Left lung (tissue), 14 donors: ENCODE measurements at places on chromosomes 4 and X.
A peak's percentile ranks its signal among the peaks of the same experiment; 100 is the strongest.

DNA sequence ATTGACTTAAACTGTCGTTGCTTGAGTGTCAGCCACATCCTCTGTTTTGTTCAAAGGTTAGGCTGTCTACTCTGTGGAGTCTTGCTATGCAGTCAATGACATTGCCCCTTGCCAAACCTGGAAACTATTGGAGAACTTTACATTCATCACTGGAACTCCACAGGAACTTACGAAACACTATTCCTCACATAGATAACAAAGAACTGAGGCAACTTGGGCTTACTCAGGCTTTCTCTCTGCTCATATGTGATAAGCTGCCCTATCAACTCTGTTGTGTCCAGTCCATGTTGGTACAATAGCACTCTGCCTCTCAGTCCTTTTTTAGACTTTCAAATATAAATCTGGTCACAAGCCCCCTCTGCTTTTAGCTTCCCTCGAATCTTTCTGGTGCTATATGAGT lies 9.4 kb downstream of the NPY5R start:
- DNase-seq, result no peak

GRCh38 chr4:26905172-26905571 lies 44.5 kb downstream of the STIM2 start:
- no peak for DNase-seq

DNA sequence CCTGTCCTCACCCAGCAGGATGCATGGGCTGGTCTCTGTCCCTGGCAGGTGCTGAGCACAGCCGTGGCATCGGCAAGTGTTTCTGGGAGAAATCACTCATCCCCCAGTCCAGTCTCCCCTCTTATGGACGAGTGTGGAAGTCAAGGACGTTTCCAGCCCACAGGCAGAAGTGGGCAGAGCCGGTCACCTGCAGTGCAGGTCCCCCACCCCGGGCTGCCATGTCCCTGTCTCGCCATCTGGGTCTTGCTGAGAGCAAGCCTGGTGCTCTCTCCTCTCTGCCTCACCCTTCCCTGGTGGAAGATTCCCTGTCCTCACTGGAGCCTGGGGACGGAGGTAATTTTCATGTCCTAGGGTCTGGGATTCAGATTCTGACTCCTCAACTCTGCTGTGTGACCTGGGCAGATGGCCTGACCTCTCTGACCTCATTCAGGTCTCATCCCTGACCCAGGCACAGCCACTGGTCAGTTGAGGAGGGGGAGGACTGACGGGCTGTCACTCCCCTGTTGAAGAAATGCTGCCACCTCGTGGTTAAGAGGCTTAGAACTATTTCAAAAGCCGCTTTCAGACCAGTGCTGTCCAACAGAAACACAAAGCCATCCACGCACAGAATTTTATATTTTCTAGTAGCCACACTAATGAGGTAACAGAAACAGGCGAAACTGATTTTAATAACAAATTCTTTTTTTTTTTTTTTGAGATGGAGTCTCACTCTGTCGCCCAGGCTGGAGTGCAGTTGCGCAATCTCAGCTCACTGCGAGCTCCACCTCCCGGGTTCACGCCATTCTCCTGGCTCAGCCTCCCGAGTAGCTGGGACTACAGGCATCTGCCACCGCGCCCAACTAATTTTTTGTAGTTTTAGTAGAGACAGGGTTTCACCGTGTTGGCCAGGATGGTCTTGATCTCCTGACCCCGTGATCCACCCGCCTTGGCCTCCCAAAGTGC lies 1.8 kb downstream of the CPZ start:
- DNase-seq, result peak; percentile 76

DNA sequence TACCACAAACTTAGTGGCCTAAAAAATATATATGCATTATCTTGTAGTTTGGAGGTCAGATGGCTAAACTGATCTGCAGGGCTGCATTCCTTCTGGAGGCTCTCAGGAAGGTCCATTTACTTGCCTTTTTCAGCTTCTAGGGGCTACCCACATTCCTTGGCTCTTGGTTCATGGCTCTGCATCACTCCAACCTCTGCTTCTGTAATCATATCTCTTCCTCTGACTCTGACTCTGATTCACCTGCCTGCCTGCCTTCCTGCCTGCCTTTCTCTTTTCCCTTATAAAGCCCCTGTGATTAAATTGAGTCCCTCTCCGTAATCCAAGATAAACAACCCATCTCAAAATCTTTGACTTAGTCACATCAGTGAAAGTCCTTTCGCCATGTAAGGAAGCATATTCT lies 25.0 kb upstream of the FRMPD4 start:
- DNase-seq, result no peak

DNA sequence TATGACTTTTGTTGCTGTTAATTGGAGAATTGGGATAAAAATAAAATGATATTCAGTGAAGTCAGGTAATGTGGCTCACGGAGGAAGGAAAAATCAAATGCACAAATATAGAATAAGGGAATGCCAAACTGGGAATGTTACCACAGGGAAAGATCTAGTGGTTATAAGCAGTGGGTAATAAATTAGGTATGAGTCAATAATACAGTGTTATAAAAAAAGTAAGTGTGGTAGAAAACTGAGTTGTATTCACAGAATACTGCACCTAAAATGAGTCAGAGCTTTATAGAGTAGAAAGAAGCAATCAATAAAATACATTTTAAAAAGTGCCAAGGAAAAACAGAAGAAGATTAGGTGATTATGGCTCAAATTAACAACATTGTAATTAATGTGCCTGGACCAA lies 34.5 kb downstream of the INTS12 start:
- no peak for DNase-seq

- DNase-seq, result peak; percentile 67
Measured at GRCh38 chr4:152957437-152958171, 21.5 kb downstream of the FHDC1 start.

- DNase-seq, result no peak
Measured at GRCh38 chrX:68945603-68946228, 116.9 kb downstream of the EFNB1 start.

GRCh38 chr4:6229095-6229494 lies 28.7 kb upstream of the JAKMIP1 start:
- DNase-seq, result no peak
